Activated T-cell treated with anti-CD3 and anti-CD28 coated beads, Interleukin-2, amount 50 U/mL, for 72 hours (primary cell): ENCODE measurements at places on chromosomes 3 and 15.

GRCh38 chr15:40054855-40055575 lies 16.0 kb upstream of the SRP14 start:
- H3K27me3 ChIP-seq: no peaks in the 10 kb centered on the region
- H3K36me3 ChIP-seq: no peaks in the 10 kb centered on the region
- peak overlapping the region; percentile 73 for H3K4me3 ChIP-seq
- H3K4me1 ChIP-seq: peaks cover 72% of the 10 kb centered on the region
- DNase-seq: peak; percentile 44
- H3K27ac ChIP-seq: peak overlapping the region; percentile 67

DNA sequence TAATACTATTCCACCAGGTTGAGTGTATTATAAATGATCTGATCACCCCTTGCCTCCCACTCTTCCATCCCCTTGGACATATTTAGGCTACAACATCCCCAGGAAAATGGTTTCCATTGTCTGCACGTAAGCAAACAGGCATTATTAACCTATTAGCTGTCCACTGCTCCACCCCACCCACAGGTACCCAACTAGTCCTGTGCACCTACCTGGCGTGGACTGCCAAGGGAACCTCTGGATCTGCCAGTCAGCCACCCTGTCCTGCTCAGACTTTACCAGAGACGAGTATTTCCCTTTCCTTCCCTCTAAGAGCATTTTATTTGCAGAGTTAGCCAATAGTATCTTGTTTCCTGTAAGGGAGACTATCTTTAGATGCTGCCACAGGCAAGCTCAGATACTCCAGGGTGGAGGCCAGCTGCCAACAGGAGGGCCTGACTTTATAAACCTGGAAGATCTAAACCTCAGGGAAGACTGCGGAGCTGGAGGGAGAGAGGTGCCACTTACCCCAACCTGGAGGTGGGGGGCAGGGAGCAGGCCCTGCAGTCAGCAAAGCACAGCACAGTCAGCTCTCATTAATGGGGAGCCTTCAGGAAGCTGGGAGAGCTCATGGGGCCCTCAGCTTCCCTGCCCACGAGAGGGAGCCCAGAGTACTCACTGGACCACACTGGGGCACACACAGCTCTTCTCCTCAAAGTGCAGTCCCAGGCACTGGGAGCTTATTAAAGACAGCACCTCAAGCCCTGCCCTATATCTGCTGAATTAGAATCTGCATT lies at the start of gene CX3CR1:
Gene CX3CR1, minus strand, starts transcription at position 292 of the 773 bp plus-strand sequence. CDS start 13,527 bp downstream, outside the sequence.
- no peak for DNase-seq
- peaks cover 9% of the 10 kb centered on the region for H3K4me1 ChIP-seq
- H3K36me3 ChIP-seq: no peaks in the 10 kb centered on the region
- H3K4me3 ChIP-seq: peak within 1 kb of the TSS; percentile 59
- peaks cover 5% of the 10 kb centered on the region for H3K27me3 ChIP-seq
- H3K27ac ChIP-seq: peak within 1 kb of the TSS; percentile 15

DNA sequence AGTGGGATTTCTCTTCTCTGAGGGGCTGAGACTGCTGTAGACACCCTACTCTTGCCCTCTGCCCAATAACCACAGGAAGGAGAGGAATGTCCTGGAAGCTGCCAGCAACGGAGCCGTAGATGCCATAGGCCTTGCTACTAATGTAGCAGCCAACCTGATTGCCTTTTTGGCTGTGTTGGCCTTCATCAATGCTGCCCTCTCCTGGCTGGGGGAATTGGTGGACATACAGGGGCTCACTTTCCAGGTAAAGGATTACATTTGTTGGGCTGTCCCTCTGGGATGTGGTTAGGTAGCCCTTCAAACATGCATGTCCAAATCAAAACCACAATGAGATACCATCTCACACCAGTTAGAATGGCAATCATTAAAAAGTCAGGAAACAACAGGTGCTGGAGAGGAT lies 16.1 kb downstream of the SLC28A2 start:
- DNase-seq: no peak
- H3K27ac ChIP-seq: no peak overlapping the region
- no peaks in the 10 kb centered on the region for H3K4me1 ChIP-seq

- H3K27ac ChIP-seq: no peak overlapping the region
- H3K27me3 ChIP-seq: no peaks in the 10 kb centered on the region
- peaks cover 17% of the 10 kb centered on the region for H3K36me3 ChIP-seq
- no peak for DNase-seq
Measured at GRCh38 chr3:88101142-88101541, 42.1 kb downstream of the ZNF654 start.

- no peaks in the 10 kb centered on the region for H3K36me3 ChIP-seq
- peaks cover 11% of the 10 kb centered on the region for H3K4me1 ChIP-seq
- H3K27me3 ChIP-seq: peaks cover 66% of the 10 kb centered on the region
Measured at GRCh38 chr15:65399997-65400396, 22.2 kb upstream of the IGDCC3 start.

DNA sequence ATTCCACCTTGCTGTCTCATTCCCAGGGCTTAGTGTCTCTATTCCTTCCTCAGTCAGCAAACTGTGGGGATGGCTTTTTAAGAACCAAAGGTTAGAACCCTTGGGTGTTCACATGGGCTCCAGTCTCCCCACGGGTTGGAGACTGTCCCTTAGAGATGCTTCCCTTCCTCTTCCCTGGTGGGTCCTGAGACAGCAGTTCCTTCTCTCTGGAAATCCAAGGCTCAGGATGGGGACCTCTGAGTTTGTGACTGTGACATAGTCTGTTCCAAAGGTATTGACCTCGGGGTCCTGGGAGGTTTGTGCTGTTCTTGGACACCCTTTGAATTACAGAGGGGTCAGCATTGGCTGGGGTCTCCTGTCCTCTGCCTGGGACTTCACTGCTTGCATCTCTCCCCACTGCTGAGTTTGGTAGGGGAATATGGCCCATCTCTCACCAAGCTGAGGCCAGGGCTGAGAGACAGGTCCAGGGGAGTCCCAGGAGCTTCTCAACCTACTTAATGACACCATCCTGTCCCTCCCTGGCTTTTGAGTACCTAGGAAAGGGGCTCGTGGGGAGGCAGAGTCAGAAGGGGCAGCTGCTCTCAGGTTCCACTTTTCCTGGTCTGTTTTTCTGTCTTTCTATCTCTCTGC lies 1.5 kb downstream of the GRM2 start:
- DNase-seq: no peak
- H3K27me3 ChIP-seq: peaks cover 11% of the 10 kb centered on the region
- no peak overlapping the region for H3K4me3 ChIP-seq
- H3K27ac ChIP-seq: no peak overlapping the region
- H3K36me3 ChIP-seq: peaks cover 2% of the 10 kb centered on the region
